ENCODE measurements at places on chromosomes 1 and 21.
A peak's percentile ranks its signal among the peaks of the same experiment; 100 is the strongest.

- no peak for DNase-seq
- H3K36me3 ChIP-seq, result no peaks in the 10 kb centered on the region
- no peak overlapping the region for H3K4me3 ChIP-seq
- no peak overlapping the region for H3K27ac ChIP-seq
Measured at GRCh38 chr1:53543130-53543777, 84.1 kb downstream of the DMRTB1 start.

DNA sequence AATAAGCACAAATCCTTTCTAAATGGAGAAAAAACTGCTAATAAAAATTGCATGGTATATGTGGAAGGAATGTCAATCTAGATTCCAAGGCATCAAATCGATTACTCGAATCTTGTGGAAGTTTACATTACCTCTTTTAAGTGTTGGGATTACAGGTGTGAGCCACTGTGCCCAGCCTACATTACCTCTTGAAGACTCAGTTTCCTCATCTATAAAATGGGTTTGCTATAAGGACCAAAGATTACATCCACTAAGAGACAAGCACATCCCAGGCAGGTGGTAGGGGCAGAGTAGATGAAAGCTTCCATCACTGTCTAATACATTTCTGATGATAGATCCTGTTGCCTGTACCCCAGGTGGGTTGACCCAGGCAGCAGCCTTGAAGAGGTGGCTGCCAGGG is 16.1 kb downstream of the DHCR24 start:
- DNase-seq, result no peak
- no peak overlapping the region for H3K27ac ChIP-seq
- no peaks in the 10 kb centered on the region for H3K4me1 ChIP-seq

DNA sequence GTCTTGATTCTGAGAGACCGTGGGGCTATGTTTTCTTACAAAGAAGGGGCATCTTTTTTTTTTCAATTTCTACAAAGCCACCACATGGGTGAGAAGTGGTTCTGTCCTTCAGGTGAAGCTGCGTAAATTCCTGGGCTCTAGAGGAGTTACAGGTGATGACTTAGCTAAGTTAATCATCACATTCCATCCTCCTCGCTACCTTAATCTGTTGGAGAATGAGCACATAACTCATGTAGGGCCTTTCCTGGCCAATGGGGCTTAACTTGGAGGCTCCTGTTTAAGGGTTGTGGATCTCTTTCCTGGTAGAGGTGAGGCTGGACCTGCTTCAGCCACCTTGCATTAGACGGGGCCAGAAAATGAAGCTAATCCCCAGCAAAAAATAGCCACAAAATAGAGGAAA is 19.9 kb downstream of the REG4 start:
- peaks cover 1% of the 10 kb centered on the region for H3K4me1 ChIP-seq
- H3K27ac ChIP-seq, result no peak overlapping the region
- no peaks in the 10 kb centered on the region for H3K36me3 ChIP-seq
- no peak for DNase-seq
- H3K27me3 ChIP-seq, result peaks cover 2% of the 10 kb centered on the region
- H3K4me3 ChIP-seq, result no peak overlapping the region

GRCh38 chr1:40965531-40965930 is 14.0 kb upstream of the CTPS1 start:
- DNase-seq, result no peak
- no peaks in the 10 kb centered on the region for H3K27me3 ChIP-seq
- H3K4me1 ChIP-seq, result no peaks in the 10 kb centered on the region
- no peaks in the 10 kb centered on the region for H3K36me3 ChIP-seq

DNA sequence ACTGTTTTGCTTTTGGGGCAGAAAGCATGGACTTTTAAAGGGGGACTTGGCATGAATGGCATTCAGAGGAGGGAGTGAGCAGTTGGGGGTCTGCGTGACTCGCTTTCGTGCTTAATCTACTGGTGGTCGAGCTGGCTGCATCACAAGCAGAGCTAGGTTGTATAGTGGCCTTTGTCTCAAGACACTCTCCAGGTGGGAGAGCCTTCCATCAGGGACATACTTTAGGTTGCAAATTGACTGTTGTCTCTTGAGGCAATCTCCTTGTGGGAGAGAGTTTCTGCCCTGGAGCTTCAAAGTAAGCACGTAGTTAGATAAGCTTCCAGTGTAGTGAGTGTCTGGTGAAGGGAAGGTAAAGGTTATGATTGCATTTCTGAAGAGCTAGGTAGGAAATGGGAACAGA is 93.9 kb downstream of the C1orf21 start:
- no peak overlapping the region for H3K4me3 ChIP-seq
- no peaks in the 10 kb centered on the region for H3K36me3 ChIP-seq
- no peak overlapping the region for H3K27ac ChIP-seq
- no peak for DNase-seq
- no peaks in the 10 kb centered on the region for H3K27me3 ChIP-seq

DNA sequence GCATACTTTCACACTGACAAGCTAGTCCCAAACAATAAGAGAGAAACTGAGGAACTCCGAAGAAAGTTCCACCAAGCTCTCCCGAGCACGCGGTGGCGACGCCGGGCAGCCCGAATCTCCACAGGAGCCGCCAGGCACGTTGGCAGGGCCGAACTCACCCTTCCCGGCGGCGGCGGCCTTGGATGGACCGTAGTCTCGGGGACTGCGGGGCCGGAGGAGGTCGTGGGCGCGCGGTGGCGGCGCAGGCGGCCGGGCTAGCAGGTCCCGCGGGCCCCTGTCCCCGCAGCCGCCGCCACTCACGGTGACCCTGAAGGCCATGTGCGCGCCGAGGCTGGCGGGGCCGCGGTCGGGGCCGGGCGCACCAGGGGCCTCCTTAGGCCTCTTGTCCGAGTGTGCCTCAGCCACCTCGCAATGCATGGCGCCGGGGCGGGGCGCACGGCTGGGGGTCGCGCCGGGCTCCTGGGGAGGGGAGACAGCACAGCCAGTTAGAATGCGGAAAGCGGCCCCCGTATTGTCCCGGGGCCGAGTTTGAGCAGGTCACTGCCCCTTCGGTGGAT is 1.2 kb downstream of the GLIS1 start:
- no peaks in the 10 kb centered on the region for H3K36me3 ChIP-seq
- no peak overlapping the region for H3K27ac ChIP-seq
- peaks cover 2% of the 10 kb centered on the region for H3K4me1 ChIP-seq
- no peak for DNase-seq
- peak overlapping the region; percentile 10 for H3K4me3 ChIP-seq
- H3K27me3 ChIP-seq, result peaks cover 37% of the 10 kb centered on the region

GRCh38 chr1:10694274-10694632 is 102.2 kb downstream of the CASZ1 start:
- H3K27ac ChIP-seq, result peak overlapping the region; percentile 60
- peaks cover 2% of the 10 kb centered on the region for H3K27me3 ChIP-seq
- H3K4me1 ChIP-seq, result peaks cover 36% of the 10 kb centered on the region
- peak; percentile 76 for DNase-seq
- peak overlapping the region; percentile 70 for H3K4me3 ChIP-seq

- peaks cover 4% of the 10 kb centered on the region for H3K4me1 ChIP-seq
- H3K36me3 ChIP-seq, result no peaks in the 10 kb centered on the region
- no peak overlapping the region for H3K27ac ChIP-seq
- peaks cover 15% of the 10 kb centered on the region for H3K27me3 ChIP-seq
- no peak for DNase-seq
Measured at GRCh38 chr1:162020150-162020549, 3.5 kb downstream of the OLFML2B start.

DNA sequence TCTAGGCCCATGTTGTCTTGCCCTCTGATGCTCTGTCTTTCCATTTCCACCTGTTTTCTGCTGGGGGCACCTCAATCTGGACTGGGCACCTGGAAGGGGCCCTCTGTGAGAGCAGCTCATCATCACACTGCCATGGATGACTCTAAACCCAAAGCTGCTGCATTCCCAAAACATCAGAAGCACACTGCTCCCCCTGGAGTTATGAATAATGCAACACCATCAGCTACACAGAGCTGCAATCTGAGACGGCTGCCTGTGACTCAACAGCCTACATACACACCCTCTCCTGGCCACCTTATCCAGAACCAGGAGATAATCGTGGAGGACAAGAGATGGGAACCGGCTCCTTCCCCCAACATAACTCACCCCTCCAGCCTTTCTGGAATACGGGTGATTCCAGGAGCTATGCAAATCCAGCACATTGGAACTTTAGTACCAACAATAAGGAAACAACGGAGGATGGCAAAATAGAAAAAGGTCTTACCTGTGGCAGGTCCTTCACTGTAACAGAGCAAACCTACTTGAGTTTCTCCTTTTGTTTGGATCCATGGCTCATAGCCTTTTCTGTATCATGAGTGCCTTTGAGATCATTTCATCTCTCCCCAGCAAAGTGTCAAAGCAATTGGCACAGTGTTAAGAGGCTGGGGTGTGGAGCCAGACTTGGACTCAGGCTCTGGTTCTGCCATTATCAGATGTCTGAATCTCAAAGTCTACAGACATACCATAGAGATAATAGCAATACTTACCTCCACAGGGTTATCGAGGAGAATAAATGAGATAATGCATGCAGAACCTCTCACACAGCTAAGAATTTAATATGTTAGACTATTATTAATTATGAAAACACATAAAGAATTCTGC is 29.3 kb downstream of the AK2 start:
- H3K27ac ChIP-seq, result no peak overlapping the region
- peak; percentile 29 for DNase-seq
- peaks cover 15% of the 10 kb centered on the region for H3K4me1 ChIP-seq
- peaks cover 53% of the 10 kb centered on the region for H3K36me3 ChIP-seq

- H3K36me3 ChIP-seq, result peaks cover 4% of the 10 kb centered on the region
- peak; percentile 68 for DNase-seq
- H3K27me3 ChIP-seq, result no peaks in the 10 kb centered on the region
- peak overlapping the region; percentile 97 for H3K27ac ChIP-seq
- H3K4me3 ChIP-seq, result peak overlapping the region; percentile 96
- H3K4me1 ChIP-seq, result peaks cover 41% of the 10 kb centered on the region
Measured at GRCh38 chr1:93908394-93909145, 660 bp downstream of the GCLM start.

All from activated CD4-positive, alpha-beta T cell treated with anti-CD3 and anti-CD28 coated beads for 36 hours (primary cell).